ENCODE measurements at places on chromosomes 5 and 9.

DNA sequence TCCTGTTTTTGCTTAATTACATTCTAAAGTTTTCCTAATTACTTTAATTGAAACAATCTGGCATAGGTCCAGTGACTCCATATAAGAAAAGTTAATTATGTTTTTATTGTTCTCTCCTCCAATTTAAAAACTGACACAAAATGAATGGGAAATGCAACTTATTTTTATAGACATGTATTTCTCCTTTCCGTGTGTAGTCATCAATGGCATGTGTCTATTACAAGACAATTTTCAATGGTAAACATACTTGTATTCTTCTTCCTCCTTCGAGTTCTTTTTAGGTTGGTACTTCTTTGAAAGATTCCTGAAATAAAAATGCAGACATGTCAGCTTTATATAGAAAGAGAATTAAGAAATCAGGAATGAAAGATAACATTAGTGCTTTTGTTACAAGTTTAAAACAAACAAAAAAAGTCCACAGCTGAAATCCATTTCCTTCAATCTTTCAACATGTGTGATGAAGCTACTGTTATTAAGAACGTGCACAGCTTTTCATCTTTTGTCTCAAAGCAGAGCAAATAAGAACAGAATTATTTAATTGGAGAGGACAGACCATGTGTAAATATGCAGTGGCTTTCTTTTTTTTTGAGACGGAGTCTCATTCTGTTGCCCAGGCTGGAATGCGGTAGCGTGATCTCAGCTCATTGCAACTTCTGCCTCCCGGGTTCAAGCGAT, 63.8 kb downstream of the FNBP1 start:
- DNase-seq, result no peak

GRCh38 chr5:140569197-140569596, 4.6 kb downstream of the SLC35A4 start:
- DNase-seq, result no peak

- DNase-seq, result no peak
These were observed 598 bp upstream of the KIAA1191 start for GRCh38 chr5:176362233-176362490.

GRCh38 chr5:148924817-148925216, 98.4 kb downstream of the ADRB2 start:
- DNase-seq, result no peak

DNA sequence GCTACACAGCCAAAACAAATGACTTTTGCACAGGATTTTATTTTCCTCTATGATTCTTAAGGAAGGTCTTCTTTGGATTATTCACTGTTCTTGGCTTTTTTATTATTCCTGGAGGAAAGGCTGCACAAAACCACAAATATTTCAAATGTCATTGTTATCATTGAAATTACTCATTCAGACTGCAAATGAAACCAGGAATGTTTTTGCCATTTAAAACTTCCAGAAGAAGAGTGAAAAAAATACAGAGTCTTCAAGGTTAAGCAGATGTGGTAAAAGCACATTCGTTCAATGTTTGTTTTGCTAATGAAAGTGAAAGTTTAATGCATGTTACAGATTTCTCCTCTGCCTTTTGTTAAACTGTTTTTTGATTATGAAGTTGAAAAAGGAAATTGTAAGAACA, 238.2 kb downstream of the TLE4 start:
- no peak for DNase-seq

GRCh38 chr9:134811673-134812342, 68.8 kb upstream of the FCN2 start:
- no peak for DNase-seq

DNA sequence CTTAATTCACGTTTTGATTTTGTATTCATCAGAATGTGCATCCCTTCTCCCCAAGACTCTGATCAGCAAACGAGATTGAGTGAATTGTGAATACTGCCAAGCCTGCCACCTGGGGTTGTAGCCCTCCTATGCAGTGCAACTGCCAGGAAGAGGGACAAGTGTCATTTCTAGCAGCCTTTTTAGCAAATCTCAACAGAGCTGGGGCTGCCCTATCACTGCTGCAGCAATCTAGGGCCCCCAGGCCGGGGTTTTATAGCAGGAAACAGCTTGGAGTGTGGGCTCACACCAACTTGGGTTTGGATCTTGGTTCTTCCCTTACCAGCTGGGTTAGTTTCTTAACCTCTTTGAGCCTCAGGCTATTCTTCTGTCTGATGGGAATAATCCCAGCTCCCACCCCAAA, 4.0 kb downstream of the CSF1R start:
- no peak for DNase-seq

DNA sequence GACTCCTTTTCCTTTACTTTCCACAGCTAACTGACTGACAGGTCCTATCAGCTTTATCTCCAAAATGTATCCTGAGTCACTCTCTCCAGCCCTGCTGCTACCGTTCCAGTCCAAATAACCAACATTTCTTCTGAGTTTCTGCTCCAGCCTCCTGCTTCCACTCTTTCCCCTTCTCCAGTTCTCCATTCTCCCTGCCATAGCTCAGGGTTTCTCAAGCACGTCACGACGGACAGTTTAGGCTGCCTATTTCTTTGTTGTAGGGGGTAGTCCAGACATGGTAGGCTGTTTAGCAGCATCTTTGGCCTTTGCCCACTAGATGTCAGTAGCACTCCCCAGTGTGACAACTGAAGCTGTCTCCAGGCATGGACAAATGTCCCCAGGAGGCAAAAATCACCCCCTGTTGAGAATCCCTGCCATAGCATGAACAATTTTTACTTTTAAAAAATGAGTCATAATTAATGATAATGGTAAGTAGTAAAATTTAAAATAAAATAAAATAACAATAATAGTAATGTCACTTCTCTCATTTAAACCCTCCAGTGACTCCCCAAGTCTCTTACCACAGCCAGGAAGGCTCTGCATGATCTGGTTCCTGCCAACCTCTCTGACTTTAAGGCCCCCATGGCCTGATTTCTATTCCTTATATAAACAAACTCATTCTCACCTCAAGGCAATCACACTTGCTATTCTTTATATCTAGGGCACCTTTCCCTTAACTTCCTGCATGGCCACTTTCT, 105.4 kb upstream of the FER start:
- DNase-seq, result peak; percentile 72

- DNase-seq, result no peak
These were observed 72.2 kb upstream of the ORM1 start for GRCh38 chr9:114250648-114251047.

- DNase-seq, result no peak
These were observed 95.8 kb upstream of the LMX1B start for GRCh38 chr9:126517833-126518356.

DNA sequence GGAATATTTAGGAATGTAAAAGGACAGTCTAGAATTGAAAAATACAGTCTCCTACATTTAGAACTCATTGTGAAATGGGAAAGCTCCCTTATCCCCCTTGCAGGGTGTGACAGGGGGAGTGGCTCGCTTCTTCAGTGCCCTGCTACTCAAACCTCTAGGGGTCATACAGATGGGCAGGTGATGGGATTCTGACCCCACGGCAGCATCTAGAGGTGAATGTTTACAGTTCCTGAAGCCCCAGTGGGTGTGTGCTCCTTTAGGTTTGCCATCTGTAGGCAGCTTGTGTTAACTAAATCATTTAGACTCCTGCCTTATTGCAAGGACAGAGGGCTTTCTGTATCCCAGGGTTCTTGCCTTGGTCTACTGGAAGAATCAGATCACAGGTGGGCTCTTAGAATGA, 271.0 kb upstream of the MPDZ start:
- DNase-seq, result no peak

- DNase-seq, result no peak
These were observed 124.9 kb upstream of the GRHPR start for GRCh38 chr9:37297592-37297991.

DNA sequence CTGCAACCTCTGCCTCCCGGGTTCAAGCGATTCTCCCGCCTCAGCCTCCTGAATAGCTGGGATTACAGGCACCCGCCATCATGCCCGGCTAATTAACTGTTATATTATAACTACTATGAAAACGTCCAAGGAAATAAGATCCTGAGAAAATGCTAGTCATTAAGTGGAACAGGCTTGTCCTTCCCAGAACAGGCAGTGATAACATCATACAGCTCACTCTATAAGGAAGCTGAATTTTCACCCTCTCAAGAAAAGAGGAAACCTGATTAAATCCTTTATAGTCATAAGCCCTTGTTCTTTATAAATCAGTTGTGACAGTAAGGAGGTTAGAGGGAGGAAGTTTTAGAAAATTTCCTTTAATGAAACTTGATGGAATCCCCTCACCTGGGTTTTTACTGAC, 163.9 kb upstream of the CLINT1 start:
- DNase-seq, result no peak

GRCh38 chr9:76866689-76867088, 39.2 kb downstream of the PRUNE2 start:
- DNase-seq, result no peak

DNA sequence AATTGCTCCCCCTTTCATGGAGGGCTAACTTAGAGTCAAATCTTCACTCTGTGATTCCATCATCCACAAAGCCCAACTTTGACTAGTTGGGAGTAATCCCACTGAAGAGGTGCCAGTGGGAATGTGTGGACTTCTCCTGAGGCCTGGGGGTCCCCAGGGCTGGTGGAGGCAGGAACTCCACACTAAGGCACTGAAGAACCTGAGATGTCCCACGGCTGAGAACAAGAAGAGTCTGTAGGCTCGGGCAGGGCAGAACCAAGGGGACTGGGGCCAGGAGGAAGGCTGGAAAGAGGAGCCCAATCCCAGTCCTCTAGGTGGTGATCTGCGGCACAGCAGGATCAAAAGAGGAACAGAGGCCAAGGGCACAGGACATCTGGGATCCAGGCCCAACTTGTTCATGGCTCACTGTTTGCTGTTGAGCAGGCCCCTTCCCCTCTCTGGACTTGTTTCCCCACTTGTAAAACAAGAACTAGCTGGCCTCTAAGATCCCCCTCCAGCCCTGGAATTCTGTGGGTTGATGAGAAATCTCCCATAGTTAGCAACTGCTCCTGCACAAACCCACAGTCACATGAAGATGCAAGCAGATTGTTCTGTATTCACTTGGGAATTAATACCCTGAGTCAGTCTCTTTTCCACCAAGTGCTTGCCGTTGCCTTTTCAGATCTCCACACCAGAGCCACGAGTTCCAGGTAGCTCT, 32.7 kb upstream of the ALDH1B1 start:
- DNase-seq, result no peak

DNA sequence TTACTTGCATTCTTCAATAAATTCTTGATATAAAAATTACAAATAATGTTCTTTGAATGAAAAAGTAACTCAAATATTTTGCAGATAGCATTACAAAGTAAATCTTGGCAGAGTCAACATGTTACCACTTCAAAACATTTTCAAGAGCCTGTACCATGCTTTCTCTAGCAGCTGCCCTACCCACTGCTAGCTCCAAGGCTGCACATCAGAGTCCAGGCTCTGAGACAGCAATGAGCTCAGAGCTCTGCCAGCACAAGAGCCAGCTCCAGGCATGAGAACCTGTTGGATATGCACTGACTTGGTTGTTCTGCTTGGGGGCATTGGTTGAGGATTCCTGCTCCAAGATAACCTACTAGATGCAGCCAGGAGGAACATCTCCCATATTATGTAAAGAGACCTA, 211.3 kb upstream of the HAPLN1 start:
- no peak for DNase-seq

DNA sequence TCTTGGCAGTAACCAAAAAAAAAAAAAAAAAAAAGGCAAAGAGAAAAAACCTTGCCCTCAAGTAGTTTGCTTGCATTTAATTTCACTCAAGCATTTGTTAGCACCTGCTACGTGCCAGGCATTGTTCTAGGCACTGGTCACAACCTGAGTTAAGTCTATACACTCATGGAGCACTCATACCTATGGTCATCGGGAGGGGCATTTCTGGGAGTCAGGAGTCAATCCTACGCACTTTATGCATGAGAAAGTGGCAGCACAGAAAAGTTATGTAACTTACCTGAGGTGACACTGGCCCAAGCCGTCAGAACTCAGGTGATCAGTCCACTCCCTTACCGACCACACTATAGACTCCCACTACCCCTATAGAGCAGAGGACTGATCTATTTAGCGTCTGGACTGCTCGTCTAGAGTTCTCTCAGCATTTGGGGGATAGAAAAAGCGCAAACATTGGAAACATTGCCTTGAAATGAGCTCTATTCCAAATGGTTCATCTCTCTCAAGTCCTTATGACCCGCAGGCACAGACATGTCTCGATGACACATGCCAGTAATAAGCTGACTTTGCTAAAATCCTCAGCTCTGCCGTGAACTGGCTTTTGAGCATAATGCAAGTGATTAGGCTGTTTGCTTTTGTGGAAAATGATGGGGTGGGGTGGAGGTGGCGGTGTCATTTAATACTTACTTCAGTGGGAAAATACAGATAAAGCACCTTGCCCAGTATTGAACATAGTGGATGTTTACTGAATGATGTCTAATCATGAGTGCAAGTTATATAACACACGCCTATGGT, 160.2 kb downstream of the ARHGEF28 start:
- no peak for DNase-seq

DNA sequence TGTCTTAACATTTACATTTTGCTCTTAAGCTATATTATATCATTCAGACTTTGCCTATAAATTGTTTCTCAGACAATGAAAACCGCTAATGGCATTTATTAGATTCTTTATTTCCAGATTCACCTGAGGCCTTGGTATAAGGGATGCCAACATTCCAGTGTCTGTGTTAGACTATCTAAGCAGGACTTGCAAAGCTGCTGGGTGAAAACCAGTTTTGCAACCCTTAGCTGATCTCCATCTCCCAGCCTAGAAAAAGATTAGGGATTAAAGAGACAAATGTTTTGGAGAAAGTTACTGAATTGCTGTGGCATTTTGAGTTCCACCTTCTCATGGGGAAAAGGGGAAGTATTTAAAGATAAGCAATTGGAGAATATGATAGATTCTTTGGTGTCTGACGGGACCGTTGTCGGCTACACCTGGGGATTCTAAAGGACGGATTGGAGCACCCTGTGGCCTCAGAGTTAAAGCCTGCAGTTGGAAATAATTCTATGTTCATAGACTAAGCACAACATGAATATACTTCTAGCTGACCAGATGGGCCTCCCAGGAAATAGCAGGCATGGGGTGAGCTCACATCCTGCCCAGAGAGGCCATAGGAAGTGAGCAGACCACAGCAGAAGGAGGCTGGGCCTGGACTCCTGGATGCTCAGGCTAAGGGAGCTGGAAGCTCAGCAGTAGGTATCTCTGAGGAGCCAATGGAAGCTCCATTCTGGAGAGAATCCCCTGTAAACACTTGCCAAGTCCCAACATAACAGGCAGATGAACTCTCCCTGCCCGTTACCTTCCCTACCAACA, 21.8 kb downstream of the ENTREP1 start:
- DNase-seq, result no peak

- no peak for DNase-seq
These were observed 92.6 kb downstream of the EFNA5 start for GRCh38 chr5:107578051-107578635.

GRCh38 chr9:97706246-97706645, 9.1 kb upstream of the XPA start:
- DNase-seq, result no peak

GRCh38 chr9:98867429-98868168, 60.1 kb downstream of the GALNT12 start:
- no peak for DNase-seq

GRCh38 chr5:187617-188451, 3.5 kb upstream of the LRRC14B start:
- DNase-seq, result no peak

GRCh38 chr5:41856644-41857491, 13.4 kb downstream of the OXCT1 start:
- peak; percentile 62 for DNase-seq

- peak; percentile 34 for DNase-seq
These were observed 38.3 kb downstream of the FAM78A start for GRCh38 chr9:131237931-131238401.
